CD8-positive, alpha-beta memory T cell (primary cell): ENCODE measurements at places on chromosomes 1 and 21.

DNA sequence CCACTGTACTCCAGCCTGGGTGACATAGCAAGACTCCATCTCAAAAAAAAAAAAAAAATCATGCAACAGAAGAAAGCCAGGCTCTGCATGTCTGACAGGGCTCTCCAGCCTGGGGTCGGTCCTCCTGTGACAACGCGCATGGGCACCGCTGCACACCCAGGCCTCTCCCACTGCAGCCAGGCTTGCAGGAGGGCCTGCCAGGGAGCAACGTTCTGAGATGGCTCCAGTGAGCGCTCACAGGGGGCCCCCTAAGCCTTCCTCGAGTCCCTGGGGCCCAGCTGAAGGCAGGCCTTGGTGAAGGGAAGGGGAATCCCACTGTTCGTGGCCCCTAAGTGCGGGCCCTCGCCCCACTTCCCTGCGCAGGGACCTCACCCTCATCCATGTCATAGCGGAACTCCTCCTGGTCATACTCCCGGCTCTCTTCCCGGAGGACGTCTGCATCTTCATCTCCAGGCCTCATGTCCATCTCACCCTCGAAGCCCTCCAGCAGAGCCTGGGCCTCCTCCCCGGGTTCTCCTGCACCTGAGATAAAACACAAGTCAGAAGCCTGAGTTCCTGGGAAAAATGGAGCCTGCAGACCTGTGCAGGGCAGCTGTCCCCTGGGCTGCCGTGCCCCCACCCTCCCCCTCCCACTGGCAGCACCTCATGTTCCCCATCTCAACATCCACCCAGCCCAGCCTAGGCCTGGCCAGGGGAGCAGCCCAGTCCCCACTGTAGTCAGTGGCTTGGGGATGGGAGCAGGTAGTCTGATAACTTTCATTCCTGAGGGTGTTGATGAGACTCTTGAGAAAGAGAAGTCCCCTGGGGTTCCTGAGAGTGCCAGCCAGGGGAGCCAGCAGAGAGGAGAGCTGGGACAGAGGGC, 20.3 kb downstream of the RSPH1 start:
- no peak for DNase-seq

DNA sequence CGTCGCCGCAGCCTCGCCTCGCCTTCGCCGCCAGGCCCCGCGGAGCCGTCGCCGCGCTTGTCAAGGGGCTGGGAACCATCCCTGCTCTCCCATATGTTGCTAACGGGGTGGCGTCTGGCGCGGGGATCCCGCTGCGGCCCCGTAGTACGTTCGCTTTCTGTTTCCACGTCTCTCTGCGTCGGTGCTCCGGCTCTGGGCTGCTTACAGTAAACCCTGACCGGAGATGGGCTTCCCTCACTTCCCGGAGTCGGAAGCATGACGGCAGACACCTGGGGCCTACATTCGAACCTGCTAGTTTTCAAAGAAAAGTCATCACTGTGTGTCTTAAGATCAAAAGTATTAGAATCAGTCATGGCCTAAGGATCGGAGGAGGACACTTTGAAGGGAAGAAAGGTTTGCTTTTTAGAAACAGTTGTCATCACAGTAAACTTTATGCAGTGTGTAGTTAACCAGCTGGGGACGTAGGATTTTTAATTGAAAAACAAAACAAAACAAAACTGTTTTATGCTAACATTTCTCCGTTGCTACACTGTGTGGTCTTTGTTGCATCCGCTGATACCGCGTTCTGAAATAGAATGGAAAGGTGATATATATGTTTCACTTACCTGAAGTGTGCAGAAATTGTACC, 69.0 kb downstream of the SLC35A3 start:
- peak; percentile 58 for DNase-seq

DNA sequence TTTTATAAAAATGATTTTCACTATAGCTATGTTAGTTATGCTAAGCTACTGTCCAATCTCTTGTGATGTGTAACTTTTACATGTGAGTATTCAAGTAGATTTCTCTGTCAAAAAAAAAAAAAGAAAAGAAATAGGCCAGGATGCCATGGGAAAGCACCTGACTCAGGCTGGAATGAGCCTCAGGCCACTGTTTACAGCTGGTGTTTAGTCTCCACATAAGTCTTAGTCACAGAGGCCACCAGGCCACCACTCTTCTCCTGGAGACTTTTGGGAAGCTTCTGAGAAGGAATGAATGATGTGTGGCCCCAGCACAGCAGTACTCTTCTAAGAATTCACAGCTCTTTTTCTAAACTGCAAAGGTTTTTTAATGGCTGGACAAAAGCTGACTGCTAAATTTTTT, 48.9 kb downstream of the CHML start:
- DNase-seq: no peak

DNA sequence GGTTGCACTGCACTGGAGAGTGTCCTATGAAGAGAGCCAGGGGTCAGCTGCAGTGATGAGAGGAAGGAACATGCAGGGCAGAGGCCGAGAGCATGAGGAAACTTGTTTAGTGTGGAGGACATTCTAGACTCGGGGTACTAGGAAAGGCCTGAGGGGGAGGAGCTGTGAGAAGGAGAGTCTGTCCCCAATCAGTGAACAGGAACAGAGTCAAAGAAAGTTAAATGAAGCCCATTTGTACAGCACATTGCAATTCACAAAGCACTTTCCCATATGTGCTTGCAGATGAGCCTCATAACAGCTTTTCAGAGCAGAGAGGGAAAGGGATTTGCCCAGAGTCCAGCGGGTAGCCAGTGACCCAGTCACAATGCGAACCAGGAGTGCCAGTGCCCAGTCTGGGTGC, 83.4 kb downstream of the NAV1 start:
- no peak for DNase-seq

GRCh38 chr1:179300112-179300511, 6.5 kb downstream of the SOAT1 start:
- no peak for DNase-seq
